HAP-1 (cell line): ENCODE measurements at places on chromosomes 7 and 10.

DNA sequence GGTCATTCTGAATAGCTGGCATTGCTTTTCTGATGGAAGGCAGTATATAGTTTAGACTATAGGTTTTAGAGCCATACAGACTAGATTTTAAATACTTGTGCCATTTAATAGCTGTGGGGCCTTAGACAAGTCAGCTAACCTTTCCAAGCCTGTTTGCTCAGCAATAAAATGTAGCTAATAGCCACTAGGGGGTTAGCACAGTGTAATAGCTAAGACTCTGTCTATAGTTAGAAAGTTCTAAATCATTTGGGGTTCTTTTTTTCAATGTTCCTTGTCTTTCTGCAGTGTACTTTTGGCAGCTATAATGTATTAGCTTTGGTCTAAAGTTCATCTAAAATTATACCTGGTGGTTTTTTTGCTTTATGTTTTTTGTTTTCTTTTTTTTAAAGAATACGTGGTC lies 7.5 kb upstream of the KIFBP start:
- DNase-seq, result no peak

DNA sequence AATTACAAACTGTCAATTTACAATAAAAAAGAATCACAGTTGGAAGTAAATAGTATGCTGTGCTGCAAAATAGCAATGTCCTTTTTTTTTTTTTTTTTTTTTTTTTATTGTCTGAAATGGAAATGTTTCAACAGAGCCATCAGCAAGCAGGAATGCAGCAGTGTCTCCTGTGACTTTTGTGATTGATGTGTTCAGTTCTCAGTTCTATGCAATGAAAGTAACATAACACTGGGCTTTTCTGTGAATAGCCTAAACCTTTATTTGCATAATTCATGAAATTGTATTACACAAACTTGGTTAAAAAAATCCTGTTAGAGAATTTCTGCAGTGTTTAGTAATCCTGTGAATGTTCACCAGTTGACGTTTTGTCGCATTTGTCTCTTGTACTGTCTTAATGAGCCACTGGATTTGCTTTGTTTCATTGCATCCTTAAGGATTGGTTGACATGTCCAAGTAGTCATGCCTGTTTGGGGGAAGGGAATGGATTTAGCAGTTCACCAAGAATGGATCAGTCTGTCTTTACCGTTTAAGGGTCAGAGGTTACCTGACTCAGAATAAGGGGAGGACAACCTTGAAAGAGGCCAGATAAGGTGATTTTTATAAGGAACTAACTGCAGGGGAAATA lies 192.7 kb downstream of the MLLT10 start:
- DNase-seq, result peak; percentile 82

DNA sequence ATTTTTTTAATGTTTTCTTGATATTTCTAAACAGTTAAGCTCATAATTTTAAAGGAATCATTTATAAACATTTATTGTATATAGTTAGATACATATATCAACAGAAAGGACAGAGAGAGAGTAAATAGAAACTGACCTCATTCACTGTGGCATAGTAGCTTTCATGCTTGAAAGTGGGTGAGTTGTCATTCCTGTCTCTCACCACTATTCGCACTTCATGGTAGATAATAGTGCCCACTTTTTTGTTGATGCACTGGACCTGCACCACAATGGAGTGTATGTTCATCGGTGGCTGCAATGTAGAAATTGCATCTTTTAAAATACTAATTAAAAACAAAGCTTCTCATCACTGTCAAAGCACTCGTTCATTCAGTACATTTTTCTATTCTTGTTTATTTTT lies 432.0 kb downstream of the PCDH15 start:
- DNase-seq, result no peak

DNA sequence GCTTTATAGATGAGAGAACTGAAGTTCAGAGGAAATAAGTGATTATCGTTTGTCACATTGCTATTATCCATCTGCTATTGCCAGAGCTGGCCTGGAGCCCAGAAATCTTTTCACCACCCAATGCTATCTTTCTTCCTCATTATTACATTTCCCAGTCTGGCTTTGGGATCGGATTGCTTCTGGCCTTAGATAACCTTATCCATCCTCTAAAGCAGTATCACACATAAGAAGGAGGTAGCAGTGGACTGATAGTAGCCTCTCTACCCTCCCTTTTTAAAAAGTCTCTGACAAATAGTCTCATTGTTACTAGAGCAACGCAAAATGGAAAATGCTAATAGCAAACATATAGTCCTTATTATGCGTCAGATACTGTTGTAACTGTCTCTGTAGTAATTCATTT lies 1.3 kb upstream of the CLDN12 start:
- no peak for DNase-seq

DNA sequence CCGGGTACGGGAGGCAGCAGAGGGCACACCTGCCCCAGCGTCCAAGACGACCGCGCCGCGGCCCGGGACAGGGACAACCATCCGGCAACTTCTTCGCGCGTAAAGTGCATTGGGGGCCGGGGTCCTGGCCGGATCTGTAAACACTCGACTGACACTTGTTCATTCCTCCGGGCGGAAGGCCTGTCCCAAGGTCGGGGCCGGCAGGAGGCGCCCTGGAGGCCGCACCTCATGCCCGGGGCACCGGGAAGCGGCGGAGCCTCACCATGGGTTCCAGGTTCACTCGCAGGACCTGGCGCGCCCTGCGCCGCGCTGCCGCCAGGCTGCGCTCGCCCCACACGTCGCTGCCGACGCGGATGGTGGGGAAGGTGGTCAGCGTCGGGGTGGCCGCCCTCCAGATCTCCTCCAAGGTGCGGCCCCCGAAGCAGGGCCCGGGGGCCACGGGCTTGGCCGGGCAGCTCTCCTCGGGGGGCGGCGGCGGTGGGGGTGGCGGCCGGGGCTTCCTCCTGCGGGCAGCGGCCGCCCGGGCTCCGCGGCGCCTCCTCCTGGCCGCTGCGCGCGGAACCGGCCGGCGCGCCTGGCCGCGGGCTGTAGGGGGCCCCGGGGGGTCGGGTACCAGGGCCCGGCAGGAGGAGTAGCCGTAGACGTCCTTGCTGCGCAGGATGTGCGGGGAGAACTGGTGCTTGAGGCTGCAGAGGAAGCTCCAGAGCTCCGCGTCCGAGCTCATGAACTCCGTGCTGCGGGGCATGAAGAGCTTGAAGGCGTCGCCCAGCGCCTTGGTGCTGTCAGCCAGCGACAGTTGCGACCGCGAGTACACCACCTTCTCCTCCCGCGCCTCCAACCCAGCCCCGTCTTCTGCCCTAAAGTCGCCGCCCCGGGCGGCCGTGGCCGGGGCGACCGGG lies 746 bp downstream of the CCDC71L start:
- peak; percentile 87 for DNase-seq

- DNase-seq, result peak; percentile 57
Observed at GRCh38 chr7:39248041-39248691, 270.5 kb downstream of the POU6F2 start.

DNA sequence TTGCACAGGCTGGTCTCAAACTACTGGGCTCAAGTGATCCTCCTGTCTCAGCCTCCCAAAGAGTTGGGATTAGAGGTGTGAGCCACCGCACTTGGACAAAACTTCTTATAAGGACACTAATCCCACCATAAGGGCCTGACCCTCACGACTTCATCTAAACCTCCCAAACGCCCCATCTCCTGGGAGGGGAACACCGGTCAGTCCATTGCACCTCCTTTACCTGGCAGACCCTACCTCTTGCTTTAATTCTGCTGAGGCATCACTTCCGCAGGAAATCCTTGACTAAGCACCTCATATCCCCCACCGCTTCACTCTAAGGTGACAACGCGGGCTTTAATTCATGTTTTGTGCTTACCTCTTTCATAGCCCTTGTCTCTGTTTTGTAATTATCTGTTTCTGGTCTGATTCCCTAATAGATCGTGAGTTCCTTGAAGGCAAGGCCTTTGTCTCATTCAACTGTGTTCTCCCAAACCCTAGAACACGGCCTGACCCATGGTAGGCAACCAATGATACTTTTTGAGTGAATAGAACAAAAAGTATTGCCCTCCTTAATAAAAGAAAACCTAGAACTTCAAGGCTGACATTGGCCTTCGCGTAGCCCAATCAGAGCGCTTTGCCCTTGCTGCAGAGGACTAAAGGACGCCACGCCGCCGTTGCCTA lies 481 bp upstream of the ZNF862 start:
- no peak for DNase-seq

DNA sequence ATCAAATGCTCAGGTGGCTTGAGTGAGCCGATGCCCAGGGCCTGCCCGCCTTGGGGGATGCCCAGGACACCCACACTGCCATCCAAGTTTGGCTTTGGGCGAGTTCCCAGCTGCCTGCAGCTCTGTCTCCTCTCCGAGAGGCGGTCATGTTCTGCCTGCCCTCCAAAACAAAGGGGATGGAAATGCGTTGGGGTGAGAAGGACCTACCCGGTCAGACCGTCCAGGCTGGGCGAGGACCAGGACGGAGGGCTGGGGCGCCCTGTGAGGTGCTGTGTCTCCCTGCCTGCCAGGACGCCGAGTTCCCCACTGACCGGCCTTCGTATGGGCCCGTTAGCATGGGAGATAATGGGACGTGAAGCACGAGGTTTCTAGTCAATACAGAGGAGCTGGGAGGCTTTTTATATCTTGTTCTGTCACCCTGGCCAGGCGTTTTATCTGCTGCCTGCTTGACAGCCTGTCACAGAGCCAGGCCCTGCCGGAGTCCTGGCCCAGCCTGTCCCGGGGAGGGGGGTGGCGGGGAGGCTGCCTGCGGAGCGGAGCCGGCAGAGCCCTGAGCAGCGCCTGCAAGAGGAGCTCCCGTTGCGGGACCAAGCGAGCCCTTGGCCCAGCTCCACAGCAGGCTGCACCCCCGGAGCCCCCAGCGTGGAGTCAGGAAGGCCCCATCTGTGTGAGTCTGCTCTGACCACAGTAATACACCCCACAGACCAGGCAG lies 22.0 kb upstream of the ELFN1 start:
- no peak for DNase-seq

DNA sequence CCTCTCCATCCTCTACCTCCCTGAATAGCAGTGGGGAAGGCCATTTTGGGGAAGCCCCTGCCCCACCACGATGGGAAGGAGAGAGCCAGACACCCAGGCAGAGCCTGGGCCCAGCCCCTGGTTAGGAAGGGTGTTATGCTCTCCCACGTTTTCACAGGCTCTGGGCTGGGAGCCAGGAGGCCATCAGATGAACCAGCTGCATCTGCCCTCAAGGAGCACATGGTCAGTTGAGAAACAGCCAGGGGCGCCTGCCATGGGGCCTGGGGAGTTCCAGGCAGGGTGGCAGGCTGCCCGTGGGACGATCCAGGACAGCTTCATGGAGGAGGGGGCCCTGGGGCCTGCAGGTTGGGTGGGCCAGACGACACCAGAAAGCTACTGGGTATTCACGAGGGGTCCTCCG lies 47.5 kb downstream of the CAMK2B start:
- no peak for DNase-seq
